ENCODE measurements at places on chromosomes 2 and 18.
A peak's percentile ranks its signal among the peaks of the same experiment; 100 is the strongest.

DNA sequence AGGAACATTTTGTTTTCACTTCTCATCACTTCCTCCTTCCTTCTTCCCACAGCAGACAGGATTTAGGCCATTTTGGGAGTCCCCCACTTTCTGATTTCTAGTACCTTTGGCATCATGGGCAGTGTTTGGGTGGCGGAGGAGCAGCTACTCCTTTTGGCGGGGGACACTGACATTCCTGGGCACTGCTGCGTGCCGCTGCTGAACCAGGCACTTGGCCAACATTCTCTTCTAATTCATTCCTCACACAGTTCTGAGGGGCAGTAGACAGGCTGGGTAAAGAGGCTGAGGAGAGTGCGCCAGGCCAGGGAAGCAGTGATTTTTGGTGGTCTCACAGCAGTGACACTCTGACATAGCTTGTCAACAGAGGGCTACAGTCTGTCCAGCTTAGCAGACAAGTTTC is 270.2 kb downstream of the LOXHD1 start:
- no peak for DNase-seq

- no peak for DNase-seq
These were observed 150.4 kb upstream of the SLC1A4 start for GRCh38 chr2:64838817-64839216.

DNA sequence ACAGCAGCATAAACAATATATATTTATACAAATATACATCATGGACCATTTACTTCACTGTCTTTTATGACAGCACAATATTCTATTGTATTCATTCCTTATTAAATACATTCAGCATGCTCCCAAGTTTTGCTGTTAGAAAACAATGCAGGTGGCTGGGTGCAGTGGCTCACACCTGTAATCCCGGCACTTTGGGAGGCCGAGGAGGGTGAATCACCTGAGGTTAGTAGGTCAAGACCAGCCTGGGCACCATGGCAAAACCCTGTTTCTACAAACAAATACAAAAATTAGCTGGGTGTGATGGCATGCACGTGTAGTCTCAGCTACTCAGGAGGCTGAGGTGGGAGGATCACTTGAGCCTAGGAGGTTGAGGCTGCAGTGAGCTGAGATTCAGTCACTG is 39.0 kb downstream of the NPC1 start:
- no peak for DNase-seq

- DNase-seq, result no peak
These were observed 40.9 kb upstream of the ST8SIA3 start for GRCh38 chr18:57311472-57311871.

GRCh38 chr18:23133860-23134779 is 1.2 kb upstream of the CABLES1 start:
- DNase-seq, result peak; percentile 65

DNA sequence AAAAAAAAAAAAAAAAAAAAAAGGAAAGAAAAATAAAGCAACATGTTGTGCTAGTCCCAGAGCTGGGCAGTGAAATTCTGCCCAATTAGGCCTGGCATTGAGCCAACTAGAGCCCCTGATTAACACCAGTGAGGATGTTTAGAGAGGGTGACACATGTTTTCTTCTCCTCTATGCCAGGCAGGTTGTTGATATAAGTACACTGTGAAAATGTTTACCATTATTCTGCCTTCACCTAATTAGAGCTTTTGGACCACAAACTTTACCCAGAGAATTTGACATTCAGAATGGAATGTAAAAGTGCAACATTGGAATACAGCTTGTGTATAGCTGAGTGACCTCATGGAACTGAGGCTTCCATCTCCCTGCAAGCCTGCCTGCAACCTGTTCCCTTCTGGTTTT is 95.9 kb upstream of the MSH2 start:
- DNase-seq, result no peak

DNA sequence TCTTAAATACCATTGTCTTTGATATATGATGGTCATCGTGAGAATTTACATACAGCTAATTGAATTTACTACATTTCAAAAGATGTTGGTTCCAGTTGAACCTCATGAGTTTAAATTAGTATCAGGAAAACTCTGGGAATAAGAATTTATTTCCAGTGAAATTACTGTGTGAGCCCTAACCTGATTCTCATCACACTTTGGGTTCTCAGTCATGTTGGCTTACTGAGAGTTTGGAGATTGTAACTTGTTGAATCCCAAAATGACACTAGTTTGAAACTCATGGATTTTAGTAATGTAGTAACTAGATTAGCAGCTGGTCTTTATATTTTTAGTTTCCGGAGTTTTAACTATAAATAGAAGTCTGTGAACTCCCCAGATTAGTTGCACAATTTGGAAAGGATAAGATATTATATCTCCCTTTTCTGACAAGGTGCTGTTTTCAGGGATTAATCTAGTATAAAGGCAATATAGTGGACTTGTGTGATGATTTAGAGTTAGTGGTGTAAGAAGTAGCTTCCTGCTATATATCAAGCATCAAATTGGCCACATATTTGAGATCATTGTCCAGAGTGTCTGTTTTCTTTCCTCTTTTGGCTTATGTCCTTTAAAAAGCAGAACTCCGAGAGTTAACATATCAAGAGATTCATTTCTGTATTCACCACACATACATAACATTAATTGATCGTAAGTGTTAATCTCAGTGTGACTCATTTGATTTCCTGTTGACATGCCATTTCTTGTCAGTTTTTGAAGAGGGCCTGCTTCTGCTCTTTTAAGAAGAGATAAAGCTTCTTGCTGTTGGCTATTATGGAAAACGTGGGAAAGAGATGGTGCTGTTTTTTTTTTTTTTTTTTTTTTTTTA is 15.7 kb downstream of the NDUFV2 start:
- DNase-seq, result no peak

DNA sequence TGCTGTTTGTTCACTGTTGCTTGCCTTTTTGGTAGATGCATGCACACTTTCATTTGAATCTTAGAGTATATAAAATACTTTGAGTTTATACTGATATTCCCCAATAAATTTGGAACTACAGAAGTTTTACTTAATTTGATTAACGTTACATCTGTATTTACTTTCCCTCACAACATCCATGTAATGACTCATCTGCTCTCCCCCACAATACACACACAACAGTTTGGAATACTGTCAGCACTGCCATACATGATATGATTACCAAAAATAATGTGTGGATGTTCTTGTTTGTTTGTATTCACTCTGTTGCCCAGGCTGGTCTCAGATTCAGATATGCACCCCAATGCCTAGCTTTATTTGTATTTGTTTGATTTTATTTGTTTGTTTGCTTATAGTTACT is 144.2 kb downstream of the WDR7 start:
- no peak for DNase-seq

- DNase-seq, result no peak
These were observed 10.2 kb downstream of the SIX3 start for GRCh38 chr2:44951714-44952113.

DNA sequence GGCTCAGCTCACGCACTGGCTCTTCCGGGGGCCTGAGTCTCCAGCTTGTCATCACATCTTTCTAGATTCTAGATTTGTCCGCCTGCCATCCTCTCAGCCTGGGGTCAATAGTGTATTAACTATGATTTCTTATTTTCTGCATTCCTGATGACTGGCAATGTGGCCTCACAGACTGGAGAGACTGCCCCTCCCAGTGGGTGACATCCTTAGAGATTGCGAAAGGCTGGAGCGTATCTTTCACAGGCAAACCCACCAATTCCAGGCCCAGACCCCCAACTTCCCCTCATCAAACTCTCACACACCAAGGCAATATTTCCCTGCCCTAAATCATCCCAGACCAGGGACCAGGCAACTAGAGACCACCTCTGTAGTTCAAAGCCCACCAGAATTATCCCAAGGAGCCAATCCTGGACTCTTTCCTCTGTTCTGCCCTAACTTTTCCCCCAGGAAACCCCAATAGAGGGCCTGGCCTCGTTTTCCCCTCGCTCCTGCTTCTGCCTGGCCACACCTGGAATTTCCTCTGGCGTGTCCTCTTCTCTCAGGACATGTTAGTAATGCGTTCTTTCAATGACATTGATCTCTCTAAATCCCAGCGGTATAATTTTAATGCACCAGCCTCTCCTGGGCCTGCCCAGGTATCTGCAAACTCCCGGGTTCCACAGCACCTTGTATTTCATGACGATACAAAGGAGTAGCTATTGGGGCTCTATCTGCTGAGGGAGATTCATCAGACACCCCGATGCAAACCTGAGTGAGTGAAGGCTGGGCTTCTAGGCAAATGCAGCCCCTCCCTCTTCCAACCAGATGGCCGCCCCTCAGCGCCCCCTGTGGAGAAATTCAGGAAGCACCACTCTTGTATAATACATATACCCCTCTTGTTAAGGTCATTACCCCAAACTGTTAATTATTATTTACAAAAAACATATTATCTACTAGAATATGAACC is 2.4 kb upstream of the KCNF1 start:
- peak; percentile 67 for DNase-seq

DNA sequence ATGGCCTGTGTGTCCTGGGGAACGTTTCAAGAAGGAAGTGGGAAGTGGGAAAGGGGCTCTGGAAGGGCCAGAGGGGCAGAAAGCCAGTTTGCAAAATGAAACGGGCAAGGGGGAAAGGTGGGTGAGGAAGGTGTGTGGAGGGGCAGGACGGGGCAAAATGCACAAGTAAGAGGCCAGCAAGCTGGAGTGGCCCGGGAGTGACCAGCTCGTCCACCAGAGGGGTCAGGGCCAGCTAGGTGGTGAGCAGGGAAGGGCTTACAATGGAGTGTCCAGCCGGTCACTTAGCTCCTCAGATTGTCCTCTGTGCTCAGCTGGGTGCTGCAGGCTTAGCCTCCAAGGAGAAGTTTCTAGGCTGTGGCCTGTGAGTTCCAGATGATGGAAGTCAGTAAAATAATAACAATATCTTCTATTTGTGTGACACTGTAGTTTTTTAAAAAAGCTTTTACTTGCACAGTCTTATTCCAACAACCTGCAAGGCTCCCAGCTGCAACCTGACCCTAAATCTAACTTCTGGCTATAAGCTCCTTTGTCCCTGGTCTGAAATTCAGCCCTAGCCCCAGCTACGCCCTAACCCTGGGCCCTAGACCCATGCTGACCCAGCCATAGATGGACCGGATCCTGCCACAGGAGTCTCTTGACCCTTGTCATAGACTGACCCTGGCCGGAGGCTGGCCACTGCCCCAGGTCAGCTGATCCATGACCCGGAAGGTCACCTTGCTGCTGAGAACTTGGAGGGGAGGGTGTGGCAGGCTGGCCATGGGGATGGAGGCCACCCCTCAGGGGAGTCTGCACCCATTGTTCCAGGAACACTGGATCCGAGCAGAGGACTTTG is 29.2 kb downstream of the MYO7B start:
- DNase-seq, result no peak

DNA sequence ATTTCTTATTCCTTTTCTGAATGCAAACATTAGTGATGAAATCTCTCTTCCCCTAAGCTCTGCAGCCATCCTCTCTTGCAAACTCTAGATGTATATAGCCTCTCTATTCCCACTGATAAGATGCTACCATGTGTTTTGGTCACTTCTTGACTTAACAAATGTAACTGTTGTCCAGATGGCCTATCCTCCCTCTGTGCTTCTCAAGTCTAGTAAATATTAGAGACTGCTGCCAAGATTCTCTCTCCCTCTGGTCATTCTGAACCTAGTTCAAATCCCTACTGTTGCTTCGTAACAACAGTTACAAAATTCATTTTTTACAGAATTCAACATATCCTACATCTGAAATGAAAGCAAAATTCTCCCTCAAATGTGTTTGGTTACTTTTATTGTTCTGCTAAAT is 156.6 kb downstream of the TXNL1 start:
- DNase-seq, result no peak

DNA sequence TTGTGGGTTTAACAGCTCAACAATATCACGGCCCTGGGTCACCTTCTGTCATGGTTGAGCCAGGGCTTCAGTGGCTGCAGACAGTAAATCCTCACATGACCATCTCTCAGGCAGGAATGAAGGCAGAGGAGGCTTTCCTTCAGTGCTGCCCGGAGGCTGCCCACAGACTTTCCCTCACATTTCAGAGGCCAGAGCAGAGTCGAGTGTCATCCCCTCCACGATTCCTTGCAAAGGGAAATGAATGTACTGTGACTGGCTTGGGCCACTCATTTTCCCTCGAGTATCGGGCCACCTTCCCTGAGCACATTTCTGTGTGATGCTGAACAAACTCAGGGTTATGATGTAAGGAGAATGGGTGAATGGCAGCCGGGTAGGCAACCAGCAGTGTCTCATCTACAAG is 10.0 kb upstream of the REEP1 start:
- no peak for DNase-seq

DNA sequence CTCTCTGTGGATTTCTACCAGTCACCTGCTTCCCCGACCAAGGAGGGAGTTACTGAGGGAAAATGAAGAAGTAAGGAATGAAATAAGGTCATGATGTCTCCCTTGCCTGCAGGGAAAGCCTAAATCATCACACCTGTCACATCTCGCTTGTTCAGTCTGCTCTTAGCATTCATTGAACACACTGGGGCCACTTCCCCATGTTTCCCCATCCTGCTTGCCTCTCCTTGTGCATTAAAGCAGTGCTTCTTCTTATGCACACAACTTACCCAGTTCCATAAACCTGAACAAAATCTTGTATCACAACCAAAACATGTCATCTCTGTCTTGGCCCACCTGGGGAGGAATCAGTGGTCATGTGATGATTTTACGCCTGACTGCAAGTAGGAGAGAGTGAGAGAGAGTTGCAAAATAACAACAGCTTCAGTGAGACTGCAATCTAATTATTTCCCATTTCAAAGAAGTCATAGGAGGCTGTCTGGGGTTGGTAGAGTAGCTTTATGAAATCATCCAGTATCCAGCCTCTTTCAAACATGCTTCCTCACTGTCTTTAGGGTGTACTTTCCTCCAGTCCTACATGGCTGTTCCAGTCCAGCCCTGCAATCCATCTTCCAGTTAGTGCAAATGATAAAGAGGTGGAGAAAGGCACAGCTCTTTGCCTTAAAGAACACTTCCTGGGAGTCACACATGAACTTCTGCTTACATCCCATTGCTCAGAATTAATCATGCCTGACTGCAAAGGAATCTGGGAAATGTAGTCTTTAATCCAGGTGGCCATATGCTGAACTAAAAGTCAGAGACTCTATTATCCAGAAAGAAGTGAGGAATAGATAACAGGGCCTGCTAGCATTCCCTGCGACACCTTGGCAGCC is 220.1 kb downstream of the HAUS1 start:
- DNase-seq, result peak; percentile 27

DNA sequence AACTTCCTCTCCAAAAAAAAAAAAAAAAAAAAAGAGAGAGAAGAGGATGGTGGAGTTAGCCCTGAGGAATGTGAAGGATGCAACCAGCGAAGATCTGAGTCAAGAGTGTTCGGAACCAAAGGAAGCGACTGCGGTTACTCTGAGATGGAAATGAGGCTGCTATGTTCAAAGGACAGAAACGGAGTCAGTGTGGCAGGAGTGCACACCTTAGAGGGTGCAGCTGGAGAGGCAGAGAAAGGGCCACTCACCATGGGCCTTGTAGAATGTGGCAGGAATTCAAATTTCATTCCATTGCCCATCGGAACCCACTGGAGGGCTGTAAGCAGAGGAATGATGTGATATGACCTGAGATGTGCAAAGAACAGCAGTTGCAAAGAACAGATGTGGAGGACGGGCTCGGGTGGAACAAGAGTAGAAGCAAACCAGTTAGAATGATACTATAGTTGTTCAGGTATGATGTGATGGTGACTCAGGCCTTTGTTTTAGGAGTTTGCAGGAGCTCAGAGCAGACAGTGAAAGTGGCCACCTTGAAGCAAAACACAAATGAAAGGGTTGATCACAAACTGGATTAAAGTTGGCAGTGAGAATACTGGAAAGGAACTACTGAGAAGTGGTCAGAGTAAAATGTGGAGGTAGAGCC is 22.6 kb downstream of the ITGA6 start:
- no peak for DNase-seq
